ENCODE measurements at places on chromosomes 16 and 17.

GRCh38 chr16:23902034-23902747 lies 66.4 kb downstream of the PRKCB start:
- no peak for DNase-seq

- DNase-seq: no peak
Measured at GRCh38 chr17:33977729-33978514, 277.2 kb upstream of the CCL2 start.

DNA sequence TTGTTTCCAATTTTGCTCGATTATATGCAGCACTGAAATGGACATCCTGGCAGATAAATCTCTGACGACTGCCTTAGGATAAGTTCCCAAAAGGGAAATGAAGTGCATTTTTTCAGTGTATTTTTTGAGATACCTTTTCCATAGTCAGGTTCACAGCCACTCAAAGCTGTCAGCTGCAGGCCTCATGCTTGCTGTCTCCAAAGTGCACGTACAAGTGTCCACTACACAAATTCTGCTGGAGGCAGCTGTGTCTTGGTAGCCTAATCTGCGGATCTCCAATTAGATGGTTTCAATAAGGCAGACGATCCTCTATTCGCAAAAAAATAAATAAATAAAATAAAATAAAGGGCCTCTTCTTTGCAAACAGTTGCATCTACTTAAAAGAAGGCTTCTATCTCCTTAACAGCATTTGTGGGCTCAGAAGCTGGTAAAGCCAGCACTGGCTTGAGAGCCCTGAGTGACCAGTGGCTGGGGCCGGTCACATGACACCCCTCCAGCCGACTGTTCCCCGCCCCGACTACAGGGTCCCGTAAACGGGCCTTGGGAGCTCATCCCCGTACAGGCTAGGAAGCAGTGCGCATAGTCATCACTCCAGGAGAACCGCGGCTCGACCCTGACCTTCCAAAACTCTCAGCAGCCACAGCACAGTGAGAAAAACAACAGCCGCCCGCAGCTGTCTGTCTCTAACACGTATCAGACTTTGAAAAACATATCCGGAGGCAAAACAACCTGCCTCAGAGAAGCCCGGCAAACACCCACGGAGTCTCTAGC lies 18.8 kb downstream of the RPH3AL start:
- no peak for DNase-seq

GRCh38 chr17:46061435-46061834 lies 62.4 kb downstream of the STH start:
- no peak for DNase-seq

GRCh38 chr17:27499451-27500265 lies 43.4 kb downstream of the KSR1 start:
- no peak for DNase-seq

GRCh38 chr16:68344252-68344651 lies 33.4 kb downstream of the PRMT7 start:
- DNase-seq: no peak

GRCh38 chr16:769184-769784 lies 8.8 kb downstream of the MSLN start:
- DNase-seq: no peak

GRCh38 chr17:48718227-48718760 lies 4.0 kb downstream of the PRAC1 start:
- no peak for DNase-seq

GRCh38 chr16:86848821-86849220 lies 270.5 kb downstream of the FOXL1 start:
- DNase-seq: no peak

- DNase-seq: peak; percentile 61
Measured at GRCh38 chr17:28985950-28986713, 19.7 kb downstream of the SEZ6 start.

DNA sequence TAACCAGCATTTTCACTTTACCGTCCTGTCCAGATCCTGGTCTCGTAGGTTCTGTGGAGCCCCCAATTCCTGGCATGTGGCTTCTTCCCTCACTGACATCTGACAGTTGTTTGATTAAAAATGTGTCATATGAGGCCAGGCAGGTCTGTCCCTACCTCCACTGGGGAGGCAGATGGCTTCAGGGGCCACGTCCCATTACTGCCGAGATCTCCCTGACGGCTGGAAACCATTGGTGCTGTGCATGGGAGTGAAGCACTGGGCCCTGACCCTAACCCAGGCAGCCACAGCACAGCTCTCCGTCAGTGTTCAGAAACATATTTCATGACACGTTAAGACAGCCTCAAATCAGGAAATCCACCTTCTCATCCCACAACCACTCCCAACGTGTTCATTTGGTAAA lies 77.5 kb downstream of the GNAO1 start:
- DNase-seq: no peak

GRCh38 chr17:22704674-22705073 lies 1012.4 kb downstream of the KCNJ18 start:
- no peak for DNase-seq

DNA sequence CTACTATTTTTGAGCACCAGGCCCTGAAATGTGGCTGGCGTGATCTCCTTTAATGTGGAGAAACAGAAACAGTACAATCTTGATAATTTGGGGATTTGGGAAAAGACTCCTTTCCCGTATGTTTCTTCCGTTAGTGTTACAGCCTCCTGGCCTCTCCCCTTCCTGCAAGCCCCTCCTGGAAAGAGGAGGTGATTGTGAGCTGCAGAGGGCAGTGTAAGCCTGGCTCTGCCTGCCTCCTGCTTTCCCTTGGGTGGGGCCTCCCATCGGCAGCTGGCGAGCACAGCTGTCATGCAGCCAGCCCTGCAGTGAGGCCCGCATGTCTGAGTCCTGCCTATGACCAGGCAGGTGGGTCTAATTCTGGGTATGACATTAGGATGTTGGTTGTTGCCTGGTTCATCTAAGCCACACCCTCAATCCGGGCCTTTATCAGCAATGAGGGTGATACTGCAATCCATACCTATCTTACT lies 48.7 kb upstream of the WSB1 start:
- peak; percentile 39 for DNase-seq

GRCh38 chr17:1049446-1050225 lies 52.7 kb downstream of the TIMM22 start:
- no peak for DNase-seq

GRCh38 chr17:38674014-38674748 lies 576 bp downstream of the EPOP start:
- no peak for DNase-seq

DNA sequence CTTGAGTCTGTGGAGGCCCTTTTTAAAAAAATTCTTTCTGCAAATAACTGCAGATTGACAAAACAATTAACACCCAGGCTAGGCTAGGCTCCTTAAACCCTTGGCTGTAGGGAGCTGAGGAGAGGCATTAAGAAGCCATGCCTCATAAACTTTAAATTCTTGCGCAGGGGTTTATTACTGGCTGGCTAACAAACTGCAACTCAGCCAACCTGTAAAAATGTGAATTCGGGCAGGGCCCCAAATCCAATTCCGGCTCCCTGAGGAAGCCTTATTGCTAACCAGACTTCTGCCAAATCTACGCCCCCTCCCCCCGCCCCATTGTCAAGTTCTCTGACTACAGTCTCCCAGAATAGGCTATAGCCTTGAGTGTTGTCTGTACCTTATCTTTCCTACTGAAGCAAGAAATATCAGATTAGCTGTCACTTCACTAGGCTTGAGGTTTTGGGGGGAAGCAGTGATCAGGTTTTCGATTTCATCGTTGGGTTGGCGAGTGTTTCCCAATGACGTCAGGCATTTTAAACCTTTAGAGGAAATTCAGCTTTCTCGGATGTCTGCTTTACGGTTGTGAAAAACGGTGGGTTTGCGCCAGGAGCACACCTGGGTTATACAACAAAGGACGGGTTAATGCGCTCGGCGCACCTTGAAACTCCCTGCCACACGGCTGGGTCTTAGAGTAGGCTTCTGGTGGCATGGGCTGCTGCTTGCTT lies 2.0 kb downstream of the CDH3 start:
- no peak for DNase-seq

GRCh38 chr17:46063241-46063640 lies 64.2 kb downstream of the STH start:
- DNase-seq: no peak

DNA sequence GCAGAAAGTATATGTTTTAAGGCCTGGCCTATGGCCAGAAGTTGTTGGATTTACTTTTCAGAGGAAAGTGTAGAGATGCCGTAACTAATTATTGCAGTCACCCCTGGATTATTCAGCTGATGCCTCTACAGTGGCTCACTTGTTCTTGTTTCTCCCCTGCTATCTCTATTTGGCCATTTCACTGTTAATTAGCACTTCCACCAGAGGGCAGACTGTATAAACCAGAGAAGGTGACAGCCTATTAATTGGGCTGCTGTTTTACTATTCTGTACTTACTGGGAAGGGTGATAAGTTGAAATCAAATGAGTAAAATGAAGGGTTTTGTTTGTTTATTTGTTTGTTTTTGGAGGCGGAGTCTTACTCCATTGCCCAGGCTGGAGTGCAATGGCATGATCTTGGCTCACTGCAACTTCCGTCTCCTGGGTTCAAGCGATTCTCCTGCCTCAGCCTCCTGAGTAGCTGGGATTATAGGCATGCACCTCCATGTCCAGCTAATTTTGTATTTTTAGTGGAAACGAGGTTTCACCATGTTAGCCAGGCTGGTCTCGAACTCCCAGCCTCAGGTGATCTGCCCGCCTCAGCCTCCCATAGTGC lies 66.0 kb downstream of the CDK12 start:
- DNase-seq: no peak

GRCh38 chr17:40058186-40058784 lies 4.1 kb upstream of the MED24 start:
- no peak for DNase-seq

GRCh38 chr17:8100111-8100510 lies 12.6 kb upstream of the ALOX12B start:
- DNase-seq: no peak

GRCh38 chr16:19166500-19166899 lies 1.5 kb upstream of the SYT17 start:
- DNase-seq: no peak

DNA sequence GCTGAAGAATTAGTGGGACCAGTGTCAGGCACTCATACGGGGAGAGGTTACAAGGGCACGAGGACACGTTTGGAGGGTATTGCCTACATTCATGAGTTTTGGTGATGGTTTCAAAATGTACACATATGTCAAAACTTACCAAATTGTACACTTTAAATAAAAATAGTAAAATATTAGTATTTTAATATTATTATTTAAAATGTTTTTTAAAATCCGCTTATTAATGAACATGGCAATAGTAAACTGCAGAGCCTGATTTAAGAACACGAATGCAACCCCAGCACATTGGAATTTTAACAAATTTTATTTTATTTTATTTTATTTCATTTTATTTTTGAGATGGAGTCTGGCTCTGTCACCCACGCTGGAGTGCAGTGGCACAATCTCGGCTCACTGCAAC lies 10.9 kb upstream of the ERCC4 start:
- DNase-seq: no peak

- no peak for DNase-seq
Measured at GRCh38 chr16:23469814-23470213, 16.8 kb upstream of the COG7 start.

GRCh38 chr16:66238696-66239095 lies 127.8 kb upstream of the CDH5 start:
- DNase-seq: no peak

DNA sequence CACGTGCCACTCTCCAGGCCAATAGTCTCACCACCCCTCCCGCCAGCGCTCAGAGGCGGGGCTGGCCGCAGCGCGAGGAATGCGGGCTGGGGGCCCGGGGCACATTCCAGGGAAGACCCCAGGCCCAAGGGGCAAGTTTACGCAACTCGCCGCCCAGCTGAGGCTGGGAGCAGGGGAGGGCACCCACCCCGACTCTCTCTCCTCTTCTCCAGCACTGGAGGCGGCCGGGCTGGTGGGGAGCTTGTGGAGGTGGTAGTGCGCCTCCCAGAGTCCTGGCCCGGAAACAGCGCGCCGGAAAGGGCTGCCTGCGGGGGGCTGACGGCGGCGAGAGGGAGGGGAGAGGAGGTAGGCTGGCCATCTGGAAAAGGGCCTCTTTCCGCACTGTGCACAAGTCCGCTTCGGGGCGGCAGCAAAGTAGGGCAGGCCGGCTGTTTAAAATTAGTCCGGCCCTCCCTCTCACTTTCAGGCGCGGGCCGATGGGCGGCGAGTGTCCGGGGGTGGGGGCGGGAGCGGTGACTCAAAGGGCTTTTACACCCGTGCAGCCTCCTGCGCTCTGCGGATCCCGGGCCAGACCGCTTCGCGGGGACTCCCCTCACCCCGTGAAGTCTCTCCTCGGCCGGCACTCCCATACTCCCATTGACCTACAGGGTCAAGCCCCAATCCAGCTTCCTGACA lies 1.1 kb downstream of the FHOD1 start:
- peak; percentile 84 for DNase-seq

DNA sequence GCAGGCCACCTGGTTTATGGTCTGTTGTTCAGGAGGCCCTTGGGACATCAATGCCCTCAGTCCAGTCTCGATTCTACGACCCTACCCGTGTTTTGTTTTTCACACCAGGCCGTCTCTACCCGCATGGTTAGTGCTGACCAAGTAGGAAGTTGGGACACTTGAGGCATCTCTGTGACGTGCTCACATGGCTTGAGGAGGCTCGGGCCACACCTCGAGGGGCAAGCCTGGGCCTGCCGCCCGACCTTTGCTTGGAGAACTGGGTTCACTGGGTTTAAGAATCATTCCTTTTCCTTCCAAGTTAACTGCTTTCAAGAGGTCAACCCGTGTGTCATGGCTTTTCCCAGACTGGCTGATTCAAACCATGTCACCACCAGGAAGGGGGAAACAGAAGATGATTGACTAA lies 86.8 kb downstream of the CMIP start:
- no peak for DNase-seq

DNA sequence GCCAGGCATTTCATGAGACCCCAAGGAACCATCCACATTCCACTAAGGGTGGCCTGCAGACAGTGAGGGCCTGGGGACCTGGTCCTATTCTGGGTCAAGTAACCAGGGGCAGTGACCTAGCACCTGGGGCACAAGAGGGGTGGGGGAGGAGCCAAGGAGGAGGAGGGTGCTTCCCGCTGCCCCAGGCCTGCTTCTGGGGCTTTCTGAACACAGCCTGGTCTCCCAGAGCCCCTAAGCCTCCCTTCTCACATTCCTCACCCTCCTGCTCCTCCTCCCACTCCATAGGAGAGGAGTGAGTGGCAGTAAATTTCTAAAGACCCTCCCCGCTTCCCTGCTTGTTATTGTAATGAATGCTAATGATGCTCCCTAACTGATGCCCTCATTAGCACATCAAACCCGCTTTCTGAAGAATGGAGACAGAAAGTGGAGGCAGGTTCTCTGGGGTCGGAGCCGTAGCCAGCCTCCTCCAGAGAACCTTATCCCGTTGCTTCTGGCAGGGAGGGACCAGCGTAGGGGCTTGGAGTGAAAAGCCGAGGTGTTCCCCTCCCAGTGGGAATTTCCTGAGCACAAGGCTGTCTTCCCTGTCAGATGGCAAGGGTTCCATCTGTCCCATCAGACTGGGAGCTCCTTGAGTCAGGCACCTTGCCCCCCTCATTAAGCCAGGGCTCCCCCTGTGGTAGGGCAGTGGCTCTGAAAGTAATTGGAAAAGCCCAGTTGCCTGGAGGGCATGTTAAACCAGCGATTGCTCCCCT lies 3.7 kb upstream of the SRCIN1 start:
- DNase-seq: peak; percentile 93

GRCh38 chr16:50740736-50741135 lies 1.1 kb upstream of the CYLD start:
- DNase-seq: no peak

All from NT2/D1 (cell line).